ENCODE measurements at places on chromosomes 3 and 15.

DNA sequence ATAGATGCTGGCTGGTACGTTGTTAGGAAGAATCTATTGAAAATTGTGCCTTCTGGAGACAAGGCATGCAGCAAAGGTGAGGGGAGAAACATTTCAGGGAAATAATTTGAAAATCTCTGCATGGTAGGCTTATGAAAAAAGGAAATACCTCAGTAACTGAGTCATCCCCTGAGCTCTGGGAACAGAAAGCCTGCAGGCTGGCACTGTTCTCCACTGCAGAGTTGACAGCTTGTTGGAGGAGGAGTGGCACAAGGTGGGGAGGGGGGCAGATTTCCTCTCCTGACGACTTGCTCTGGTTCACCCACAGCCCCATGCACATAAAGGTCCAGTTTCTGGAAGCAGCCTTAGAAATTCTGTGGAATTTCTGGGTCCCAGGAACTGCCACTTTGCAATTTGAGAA lies 179.4 kb downstream of the ABHD5 start:
- DNase-seq, result no peak

DNA sequence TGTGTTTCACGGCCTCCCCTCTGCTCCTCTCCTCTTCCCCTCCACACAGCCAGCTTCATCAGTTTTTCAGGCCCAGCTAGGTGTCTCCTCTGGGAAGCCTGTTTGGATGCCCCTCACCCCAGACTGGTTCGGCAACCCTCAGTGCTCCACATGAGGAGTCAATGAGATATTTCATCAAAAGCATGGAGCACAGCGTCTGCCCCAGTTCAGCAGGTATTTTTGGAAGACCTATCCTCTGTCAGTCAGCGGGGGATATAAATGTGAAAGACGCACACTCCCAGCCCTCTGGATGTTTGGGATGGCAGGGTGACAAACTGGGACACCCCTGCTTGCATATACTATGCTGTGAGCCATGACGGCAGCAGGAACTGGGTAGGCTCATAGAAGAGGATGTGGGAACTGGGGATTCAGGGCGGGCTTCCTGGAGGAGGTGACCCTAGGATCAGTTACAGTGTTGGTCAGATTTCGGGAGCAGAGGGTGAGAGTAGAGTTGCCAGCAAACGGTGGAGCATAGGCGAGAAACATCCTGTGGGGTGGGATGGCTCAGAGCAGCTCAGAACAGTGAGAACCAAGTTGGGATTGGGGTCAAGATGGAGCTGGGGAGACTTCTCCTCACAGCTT lies 42.9 kb downstream of the PXYLP1 start:
- no peak for DNase-seq

DNA sequence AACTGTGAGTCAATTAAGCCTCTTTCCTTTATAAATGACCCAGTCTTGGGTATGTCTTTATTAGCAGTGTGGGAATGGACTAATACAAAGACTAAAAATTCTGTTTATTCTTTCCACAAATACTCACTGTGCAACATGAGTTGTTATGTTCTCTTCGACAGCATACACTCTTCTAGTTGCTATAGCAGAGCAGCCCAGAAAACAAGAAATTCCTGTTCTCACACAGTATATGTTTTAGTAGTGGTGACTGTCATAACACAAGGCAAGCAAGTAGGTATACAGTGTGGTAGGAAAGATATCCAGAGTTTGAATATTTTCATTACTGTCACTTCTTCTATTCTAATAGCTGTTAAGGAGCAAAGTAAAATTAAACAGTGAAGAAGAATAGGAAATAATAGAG lies 453.3 kb downstream of the ROBO1 start:
- no peak for DNase-seq

DNA sequence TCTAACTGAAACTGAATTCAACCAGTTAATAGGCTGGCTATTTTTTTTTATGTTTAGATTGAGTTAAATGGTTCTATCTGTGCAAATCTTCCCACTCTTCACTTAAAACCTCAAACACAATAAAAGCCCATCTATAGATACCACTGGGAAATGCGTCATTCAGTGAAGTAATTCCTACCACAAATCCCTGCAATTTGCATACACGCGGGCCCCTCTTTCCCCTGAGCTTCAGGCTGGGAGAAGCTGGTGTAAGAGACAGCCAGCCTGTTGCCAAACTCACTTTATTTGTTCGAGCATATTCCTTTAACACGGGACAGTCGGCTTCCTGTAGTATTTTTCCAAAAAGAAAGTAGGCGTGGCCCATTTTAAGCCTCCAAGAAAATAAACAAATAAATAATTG lies 26.0 kb upstream of the MCTP2 start:
- DNase-seq, result no peak

DNA sequence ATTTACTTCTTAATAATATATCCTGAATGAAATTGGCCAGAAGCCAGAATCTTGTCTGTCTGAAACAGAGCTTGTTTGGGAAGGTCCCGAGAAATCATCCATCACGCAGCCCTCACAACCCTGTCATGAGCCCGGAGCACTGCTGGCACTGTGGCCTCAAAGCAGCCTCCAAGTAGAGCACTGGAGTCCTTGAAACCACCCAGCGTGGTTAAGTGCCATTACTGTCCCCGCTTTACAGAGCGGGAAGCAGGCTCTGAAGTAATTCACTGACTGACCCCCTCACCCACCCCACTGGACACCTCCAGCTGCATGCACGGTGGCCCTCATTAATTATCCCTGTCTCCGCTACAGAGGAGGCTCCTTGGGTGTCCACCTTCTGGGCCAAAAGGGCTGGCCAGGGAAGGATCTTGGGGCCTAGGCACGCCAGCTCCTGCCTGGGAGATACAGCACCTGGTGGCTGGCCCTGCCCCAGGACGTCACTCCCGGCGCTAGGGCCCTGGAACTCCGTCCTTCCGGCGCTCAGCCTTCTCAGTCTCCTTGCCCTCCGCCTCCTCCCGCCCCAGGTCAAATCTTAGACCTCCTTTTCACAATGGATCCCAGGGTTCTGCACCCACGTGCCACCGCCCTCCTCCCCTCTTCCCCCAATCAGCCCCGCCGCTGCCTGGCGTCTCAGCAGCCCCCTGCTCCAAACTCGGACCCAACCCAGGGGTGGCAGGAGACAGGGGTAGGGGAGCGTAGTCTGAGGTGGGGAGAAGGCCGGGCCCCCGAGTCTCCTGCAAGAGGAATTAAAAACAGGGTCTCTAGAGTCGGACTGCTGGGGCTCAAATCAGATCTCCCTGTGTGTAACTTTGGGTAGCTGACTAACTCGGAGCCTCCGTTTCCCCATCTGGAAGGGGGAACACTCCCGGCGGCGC lies 1.1 kb downstream of the TKT start:
- peak; percentile 47 for DNase-seq

DNA sequence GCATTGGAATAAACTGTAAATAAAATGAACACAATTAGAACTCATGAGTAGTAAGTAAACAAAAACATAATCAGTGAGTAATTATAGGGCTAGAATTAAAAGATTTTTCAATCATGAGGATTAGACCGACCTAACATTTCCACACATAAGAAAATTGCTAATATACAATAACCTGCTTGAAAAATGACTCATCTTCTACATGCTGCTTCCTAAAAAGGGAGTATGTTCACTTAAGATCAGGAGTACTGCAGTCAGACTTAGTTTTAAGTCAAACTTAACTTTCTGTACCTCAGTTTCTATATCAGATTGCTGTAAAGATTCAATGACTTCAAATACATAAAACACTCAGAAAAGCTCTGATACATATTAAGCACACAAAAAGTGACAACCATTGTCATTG lies 22.6 kb upstream of the NEK10 start:
- DNase-seq, result no peak

GRCh38 chr15:64717735-64718495 lies 57.5 kb downstream of the RBPMS2 start:
- no peak for DNase-seq

DNA sequence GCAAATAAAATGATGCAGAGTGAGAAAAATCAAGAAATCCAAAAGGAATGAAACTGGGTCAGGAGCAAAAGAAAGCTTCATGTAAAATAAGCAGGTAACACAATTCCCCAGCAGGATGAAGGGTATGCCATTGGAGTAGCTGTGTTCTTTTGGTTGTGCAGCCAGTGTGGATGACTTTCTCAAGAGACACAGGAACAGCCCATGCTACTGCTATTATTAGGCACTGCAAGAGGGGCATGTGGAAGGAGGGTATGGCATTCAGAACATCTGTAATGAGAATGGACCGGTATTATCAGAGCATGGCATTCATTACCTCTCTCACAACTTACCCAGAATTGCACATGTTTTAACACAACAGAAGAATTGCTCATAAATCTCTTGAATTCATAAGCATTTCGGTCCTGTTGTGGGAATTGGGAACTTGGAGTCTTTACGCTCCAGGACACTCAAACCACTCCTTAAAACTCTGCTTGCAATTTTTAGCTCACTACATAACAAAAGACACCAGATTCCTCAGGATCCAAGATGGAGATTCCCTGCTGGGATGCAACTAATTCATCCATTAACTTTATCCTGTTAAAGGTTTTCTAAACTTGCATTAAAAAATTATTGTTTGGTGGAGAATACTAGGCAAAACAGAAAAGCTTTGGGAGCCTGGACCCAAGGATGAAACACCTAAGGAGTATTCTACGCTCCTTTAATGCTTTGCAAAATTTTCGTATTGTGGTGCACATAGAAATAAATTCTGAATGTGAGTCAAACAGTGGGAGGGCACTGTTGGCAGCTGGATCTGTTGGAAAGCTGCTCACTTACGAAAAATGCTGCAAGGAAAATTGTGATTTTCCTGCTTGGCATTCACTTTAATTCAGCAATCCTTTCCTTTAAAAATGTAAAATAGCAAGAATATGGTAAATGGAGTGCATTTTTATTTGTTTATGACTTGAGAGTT lies 34.6 kb upstream of the CDIN1 start:
- DNase-seq, result no peak

GRCh38 chr3:145857956-145858355 lies 303.0 kb downstream of the PLOD2 start:
- no peak for DNase-seq

- DNase-seq, result no peak
These were observed 68.7 kb downstream of the GAP43 start for GRCh38 chr3:115691964-115692363.

DNA sequence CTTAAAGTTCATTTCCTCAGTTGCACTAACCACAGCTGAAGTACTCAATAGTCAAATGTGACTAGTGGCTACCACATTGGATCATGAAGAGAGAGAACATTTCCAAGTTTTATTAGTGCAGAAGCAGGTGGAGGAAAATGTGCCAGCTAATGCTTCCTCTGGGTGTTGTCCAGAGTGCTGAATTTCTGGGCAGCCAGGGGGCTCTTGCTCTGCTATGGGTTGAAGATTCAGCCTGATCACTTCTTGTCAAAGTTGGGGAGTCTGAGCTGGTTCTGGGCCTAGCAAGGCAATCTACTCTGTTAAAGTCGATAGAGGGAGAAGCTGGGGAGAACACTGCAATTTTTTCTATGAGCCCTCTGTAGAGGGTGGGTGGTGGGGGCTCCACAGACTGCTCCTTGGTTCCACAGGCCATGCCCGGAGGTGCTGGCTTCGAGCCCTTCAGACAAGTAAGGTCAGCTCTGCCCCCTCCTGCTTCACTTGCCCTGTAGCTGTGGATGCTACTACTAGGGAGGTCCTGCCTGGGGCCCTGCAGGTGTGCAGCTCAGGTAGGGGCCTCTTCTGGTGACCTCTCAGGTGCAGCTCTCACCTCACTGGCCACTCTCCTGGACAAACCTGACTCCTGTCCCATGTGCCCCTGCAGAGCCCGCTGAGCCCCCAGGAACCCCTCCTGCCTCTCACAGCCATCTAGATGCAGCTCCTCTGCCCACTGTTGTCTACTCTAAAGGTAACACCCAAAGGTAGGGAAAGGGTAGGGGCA lies 8.2 kb downstream of the ALG3 start:
- DNase-seq, result no peak

DNA sequence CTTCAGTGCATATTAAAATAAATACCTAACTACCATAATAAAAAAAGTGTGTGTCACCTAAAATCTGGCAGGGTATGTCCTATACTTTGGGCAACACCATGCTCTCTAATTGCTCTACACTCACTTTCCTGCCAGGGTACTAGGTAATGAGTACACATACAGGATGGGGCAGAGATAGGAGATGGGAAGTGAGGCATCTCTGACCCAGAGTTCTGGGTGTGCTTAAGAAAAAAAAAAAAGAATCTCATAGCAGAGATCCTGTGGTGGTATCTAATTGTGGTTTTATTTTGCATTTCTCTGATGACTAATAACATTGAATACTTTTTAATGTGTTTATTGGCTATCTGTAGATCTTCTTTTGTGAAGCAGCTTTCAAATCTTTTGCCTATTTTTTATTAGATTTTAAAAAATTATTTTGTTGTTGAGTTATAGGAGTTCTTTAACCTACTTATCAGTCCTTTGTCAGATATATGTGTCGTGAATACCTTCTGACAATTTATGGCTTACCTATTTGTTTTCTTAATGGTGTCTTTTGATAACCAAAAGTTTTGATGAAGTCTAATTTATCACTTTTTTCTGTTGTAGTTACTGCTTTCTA lies 48.0 kb downstream of the EEFSEC start:
- DNase-seq, result no peak

DNA sequence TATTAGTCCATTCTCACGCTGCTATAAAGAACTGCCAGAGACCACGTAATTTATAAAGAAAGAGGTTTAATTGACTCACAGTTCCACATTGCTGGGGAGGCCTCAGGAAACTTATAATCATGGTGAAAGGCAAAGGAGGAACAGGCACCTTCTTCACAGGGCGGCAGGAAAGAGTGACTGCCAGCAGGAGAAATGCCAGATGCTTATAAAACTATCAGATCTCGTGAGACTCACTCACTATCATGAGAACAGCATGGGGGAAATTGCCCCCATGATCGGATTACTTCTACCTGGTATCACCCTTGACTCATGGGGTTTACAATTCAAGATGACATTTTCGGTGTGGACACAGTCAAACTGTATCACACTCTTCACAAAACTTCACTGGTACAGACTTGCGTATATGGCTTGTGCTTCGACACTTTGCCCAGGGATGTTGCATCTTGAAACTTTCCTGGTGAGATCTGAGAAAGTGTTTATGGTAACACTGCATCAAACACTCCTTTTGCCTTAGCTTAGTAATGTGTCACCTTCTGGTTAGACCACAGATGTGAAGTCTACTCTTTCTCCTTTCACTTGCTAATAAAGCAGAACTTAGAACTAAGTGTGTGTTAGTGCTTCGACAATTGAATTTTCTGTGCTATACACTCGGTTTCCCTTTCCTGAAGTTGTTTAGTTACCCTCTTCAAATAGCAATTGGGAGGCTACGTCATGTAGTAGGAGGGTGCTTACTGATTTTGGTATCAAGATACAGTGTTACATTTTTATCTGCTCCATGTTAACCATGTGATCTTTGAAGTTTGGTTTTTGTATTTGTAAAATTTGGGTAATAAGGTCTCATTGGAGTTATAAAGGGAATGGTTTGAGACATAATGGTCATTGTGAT lies 185.7 kb downstream of the LPP start:
- DNase-seq, result no peak

GRCh38 chr3:179000144-179000543 lies 71.5 kb downstream of the ZMAT3 start:
- no peak for DNase-seq

- peak; percentile 27 for DNase-seq
These were observed 6.3 kb downstream of the GORASP1 start for GRCh38 chr3:39101022-39101689.

DNA sequence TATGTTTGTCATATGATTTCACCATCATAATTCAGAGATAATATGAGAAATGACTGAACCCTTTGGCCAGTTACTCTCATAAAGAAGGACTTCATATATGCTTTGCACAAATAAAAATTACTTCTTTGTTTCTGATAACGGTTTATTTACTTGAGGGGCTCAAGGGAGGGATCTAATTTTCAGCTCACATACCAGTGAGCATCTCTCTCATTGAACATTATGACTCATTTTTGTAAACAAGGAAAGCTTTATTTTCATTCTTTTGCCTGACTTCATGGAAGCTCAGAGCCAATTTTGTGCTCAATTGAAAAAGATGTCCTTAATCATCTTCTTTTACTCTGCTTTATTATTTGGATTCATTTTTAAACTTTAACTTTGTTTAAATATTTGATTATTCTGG lies 5.8 kb downstream of the NLGN1 start:
- DNase-seq, result no peak
